ENCODE measurements at places on chromosomes 2 and 18.

- DNase-seq: no peak
These were observed 12.2 kb downstream of the ICOS start for GRCh38 chr2:203948733-203949132.

DNA sequence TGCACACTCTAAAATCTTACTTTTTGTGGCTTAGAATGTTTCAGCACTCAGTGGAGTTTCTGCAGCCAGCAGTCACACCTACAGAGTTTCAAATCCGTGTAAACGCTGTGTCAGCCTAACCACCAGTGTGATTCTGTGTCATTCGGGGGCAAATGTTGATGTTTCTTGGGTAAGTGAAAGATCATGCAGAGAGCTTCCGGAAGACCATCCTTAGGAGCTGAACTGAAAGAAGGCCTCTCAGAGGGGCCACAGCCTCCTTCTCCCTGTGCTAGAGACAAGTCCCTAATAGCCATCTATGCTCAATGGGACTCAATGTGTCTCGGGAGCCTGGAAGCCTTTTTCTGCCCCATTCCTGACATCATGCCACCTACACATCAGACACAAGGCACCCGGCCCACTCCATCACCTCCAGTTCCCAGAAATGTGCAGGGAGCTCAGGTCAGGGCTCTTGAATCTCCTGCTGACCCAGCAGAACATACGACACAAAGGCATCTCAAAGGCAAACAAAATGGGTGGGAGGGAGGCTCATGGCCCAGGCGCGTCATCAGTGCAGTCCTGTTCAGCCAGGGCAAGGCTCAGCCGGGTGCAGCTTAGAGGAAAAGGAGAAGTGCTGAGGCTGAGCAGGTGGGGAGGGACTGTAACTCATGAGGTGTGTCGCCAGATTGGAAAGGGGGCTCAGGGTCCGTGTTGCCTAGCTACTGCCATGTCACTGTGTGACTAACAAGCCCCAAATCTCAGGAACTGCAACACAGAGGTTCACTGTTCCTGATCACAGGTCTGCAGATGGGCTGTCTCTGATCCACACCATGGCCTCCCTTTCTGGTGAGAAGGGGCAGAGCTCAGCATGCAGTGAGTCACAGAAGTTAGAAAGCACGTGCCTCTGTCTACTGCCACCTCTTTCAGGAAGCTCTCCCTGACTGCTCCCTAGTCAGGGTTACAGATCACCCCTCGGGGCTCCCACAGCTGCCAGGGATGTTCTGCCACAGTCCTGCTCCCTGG is 82.0 kb downstream of the SMAD7 start:
- no peak for DNase-seq

DNA sequence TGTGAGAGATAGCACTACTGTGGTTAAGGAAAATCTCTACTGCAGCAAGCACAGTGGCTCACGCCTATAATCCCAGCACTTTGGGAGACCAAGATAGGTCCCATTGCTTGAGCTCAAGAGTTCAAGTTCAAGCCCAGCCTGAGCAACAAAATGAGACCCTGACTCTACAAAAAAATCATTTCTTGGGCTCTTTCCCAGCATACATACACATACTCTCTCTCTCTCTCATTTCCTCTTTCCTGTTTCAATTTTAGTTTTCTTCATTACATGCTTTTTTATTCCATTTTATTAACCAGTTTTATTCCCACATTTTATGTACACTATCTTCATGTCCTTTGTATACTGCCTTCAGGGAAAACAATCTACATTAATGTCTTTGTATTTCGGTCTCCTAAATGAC is 14.6 kb downstream of the WDR33 start:
- DNase-seq: no peak

DNA sequence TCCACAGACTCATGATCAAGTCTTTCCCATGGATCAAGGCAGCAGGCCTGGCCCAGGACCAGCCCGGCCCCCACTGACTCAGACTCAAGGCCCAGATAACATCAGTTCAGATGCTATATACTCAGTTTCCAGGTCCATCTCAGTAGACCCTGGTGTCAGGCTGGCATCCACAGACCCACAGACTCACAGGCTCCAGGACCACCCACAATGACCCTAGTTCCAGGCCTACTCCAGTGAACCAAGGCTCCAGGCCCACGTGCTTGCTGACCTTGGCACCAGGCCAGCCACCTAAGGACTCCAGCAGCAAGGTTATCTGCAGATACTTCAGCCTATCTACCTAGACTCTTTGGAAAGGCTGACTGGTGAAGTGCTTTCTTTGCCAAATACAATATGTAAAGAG is 51.0 kb downstream of the KCNH7 start:
- no peak for DNase-seq

GRCh38 chr2:119608553-119608952 is 64.3 kb downstream of the CFAP221 start:
- DNase-seq: no peak

All from hippocampal formation (tissue), 2 donors.